Pulmonary artery endothelial cell (primary cell): ENCODE measurements at places on chromosomes 2 and 18.

DNA sequence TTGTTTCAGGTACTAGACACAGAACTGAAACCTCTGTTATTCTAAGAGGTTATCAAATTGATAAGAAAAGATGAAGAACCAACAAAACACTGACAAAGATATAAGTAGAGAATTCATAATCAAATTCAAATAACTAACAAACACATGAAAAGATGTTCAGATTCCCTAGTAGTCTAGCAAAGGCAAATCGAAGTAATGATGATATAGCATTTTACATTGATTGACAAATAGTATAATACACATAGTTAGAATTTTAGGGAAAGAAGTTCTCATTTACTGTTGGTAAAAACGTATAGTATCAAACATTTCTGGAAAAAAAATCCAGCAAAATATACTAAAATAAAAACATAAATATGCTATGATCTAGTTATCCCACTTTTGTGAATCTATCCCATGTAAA, 50.6 kb downstream of the DNAH7 start:
- DNase-seq, result no peak

DNA sequence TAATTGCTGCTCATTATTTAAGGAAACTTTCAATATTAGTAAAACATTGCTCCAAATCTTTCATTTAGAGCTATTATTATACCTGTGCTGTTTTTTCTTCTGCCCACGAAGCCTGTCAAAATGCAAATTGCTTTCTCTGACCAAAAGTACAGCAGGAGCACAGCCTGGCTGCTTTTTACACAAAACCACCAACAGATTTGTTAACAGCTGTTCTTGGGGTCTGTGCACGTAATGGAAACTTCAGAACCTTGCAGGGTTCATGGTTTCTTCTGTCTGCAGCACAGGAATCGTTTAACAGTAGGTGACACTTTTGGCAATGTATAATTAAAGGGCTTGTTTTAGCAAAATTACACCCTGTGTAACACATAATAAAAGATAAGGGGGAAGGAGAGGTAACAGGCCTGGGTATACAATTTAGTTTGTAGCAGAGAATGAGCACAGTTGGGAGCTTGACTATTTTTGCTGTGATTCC, 447.3 kb downstream of the KCNJ3 start:
- no peak for DNase-seq

DNA sequence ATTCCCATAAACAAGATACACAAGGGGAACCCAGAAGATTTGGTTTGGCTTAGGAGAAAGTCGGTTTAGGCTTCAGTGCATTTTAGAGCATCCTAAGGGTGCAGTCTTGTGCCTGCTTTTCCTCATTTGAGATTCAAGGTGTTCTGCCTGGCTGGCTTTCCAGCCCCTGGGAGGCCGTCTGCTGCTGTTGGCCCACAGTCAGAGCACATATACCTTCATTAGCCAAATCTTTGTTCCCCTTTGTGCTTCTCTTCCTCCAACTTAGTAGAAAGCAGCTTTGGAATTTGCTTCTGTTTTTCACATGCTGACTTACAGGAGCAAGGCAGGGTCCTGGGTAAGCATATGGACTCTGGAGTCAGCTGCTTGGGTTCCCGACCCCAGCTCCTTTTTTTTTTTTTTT, 477.1 kb upstream of the TCF4 start:
- no peak for DNase-seq

DNA sequence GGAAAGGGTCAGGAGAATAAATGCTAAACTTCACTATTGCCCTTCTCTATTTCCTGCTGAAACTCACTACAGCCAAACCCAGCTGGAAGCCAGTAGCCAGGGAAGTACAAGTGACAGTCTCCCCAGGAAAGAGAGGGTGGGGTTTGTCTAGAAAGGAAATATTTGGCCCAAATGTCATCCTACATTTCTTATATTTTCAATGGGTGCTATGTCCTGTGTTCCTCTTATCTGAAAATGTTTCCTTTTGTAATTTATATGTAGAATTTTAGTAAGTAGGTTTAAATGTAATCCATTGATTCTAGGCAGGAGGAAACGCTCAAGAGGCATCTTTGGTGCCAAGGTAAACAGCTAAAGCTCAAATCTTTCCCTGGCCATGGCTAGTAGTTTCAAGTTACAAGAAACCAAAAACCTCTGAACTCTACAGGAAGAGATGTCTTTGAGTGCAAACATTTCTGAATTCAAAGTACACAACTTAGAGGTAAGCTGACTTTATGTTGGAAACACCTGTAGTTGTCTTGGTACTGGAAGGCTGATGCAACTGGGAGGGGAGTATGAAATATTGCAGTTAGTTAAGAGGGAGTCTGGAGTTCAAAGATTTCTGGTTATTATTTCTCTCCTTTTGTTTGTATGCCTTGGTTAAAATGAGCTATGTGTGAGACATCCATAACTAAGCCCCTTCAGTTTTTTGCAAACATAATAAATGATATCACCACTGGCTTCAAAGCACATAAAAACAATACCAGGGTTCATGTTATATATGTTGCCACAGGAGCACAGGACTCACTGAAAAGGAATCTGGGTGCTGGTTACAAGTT, 356.1 kb upstream of the ZC3H15 start:
- peak; percentile 48 for DNase-seq

- no peak for DNase-seq
Observed at GRCh38 chr2:181404472-181404871, 52.7 kb upstream of the ITGA4 start.

GRCh38 chr2:100785626-100786296, 34.2 kb upstream of the NPAS2 start:
- DNase-seq, result no peak
